Suppressor macrophage treated with lipopolysaccharide for 4 hours (primary cell): ENCODE measurements at places on chromosomes 12 and 14.

DNA sequence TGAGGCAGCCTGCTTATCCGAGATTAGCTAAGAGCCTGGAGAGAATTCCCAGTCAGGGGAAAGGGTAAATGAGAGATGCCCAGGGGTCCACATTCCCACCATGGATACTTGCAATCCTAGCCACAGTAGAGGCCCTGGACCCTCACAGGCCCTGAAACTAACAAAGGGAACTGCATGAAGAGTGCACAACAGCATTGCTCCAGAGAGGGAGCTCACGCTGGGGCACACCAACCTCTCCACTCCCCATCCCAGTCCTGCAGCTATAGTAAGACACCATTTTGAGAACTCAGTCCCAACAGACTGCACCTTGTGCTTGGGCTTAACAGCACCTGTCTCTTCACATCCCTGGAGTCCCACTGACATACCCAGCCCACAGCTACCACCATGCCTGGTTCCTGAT, 30.5 kb downstream of the CEP83 start:
- DNase-seq = no peak

GRCh38 chr12:94783862-94784261, 133.5 kb upstream of the TMCC3 start:
- no peak for DNase-seq

DNA sequence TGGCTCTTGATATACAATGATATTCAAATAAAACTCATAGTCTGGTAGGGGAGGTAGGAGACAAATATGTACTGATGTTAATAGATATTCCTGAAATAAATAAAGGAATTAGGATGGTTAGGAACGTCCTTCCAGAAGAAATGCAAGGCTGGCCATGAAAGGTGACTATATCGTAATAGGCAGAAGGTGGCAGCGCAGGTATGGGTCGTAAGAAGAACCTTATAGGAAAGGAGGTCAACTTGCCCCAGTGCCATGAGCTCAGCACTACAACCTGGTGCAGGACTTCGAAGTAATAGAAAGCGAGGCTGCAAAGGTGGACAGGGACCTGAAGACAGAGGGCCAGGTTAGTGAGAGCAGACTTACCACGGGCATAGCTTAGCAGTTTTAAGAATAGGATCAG, 55.3 kb upstream of the FGD4 start:
- DNase-seq = no peak

GRCh38 chr14:94769391-94770250, at the start of gene GSC:
Gene GSC (minus strand): TSS chr14:94770113. CDS start chr14:94770015, 98 bp downstream.
- DNase-seq = peak; percentile 33

GRCh38 chr14:24075485-24076301, 4.3 kb downstream of the CPNE6 start:
- no peak for DNase-seq

- no peak for DNase-seq
These were observed 712 bp upstream of the FZD10 start for GRCh38 chr12:130161261-130162243.

- DNase-seq = no peak
These were observed 734 bp downstream of the COX6A1 start for GRCh38 chr12:120438495-120439198.

DNA sequence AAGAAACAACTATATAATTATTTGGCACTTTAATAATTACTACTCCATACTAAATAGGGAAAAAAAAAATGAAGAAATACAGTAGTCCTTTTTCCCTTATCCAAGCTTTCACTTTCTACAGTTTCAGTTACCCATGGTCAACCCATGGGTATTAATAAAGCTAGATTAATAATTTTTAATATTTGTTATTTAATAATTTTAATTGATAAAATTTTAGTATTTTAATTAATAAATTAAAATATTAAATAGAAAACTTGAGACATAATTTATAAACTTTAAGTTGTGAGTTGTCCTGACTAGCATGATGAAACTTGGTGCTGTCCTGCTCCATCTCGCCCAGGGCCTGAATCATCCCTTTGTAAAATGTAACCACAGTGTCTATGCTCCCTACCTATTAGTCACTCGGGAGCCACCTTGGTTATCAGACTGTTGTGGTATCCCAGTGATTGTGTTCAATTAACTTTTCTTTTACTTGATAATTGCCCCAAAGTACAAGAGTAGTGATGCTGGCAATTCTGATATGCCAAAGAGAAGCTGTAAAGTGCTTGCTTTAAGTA, 71.8 kb downstream of the PAWR start:
- no peak for DNase-seq

GRCh38 chr14:64566651-64567122, 16.9 kb downstream of the PPP1R36 start:
- no peak for DNase-seq

DNA sequence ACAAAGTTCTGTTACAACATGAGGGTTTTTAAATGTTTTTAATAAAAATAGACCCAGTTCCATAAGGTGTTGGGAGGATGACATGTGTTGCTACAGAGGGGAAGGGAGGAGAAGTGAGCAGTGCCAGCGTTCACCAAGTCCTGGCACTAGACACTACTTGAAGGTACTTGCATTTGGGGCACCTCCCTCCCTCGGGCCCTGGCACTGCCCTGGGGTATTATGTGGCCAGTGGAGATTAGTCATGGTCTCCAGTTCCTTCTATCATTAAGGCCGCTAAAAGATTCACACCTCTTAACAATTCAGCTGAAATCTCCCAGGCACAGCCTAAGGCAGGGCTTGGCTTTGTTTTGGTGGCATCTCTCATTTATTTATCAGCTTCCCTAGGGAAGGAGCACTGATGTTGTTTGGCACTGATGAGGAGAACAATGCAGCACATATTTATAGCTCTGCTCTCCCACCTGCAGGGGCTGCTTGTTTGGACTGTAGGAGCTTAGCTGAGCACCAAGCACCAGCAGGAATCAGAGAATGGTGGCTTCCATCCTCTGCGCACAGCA, 155.5 kb upstream of the NTF3 start:
- DNase-seq = no peak

DNA sequence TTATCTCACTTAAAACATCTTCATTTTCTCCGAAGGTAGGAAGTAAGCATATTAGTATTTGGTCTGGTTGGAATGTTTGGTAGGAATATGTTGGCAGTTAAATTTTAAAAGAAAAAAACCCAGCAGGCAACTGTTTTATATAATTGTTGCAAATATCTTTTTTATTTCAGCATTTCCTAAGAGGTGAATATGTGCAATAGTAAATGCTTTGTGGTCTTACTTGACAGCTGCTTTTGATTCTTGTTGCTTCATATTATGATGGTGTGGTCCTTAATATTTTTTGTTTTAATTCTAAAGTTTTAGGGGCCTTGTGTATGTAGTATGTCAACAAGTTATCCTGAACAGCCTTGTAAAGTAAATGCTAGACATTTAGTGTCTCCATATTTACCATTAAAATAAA, 6.3 kb downstream of the TRAFD1 start:
- DNase-seq = no peak

DNA sequence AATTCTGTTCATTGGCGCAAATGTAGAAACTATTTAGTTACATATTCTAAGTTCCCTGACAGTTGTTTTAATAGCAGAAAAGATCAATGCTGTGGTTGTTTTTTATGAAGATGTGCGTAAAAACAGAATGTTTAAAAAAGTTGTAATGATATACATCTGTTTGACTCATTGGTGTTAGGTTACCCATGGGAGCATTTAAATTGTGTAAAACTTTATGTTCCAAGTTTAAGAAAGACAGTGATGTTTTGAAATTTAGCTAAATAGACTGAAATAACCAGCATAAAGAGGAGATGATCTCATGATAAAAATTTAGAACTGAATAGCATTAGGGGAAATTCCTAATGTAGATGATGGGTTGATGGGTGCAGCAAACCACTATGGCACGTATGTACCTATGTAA, 3.6 kb downstream of the PELI2 start:
- no peak for DNase-seq

DNA sequence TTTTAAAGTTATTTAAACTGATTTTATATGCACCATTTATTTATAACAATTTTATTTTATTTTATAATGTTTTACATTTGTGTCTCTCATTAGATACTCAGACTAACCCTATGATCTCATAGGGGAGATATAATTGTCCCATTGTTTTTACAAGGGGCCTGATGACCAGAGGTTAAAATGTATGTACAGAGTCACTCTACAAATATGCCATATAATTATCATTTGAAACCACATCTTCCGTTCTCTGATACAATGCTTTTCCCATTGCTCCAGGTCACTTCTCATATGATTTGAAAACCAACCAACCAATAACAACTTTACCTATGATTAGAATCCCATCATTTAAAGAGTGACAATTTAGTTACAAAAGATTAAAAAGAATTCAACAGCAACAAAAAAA, 137.8 kb downstream of the GPHN start:
- DNase-seq = no peak

DNA sequence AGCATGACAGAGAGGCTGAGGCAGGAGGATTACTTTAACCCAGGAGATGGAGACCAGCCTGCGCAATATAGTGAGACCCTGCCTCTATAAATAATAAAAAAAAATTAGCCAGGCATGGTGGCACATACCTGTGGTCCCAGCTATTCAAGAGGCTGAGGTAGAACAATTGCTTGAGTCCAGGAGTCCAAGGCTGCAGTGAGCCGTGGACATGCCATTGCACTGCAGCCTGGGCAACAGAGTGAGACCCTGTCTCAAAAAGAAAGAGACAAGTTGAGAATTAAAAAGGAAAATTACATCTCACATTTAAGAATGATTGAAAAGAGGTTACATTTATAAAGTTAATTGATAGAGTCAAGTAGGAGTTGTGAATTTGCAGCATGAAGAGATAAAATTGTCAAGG, 91.4 kb upstream of the TMPO start:
- DNase-seq = no peak

- no peak for DNase-seq
These were observed 374.4 kb downstream of the DPF3 start for GRCh38 chr14:72519543-72519942.

GRCh38 chr12:106118381-106119130, 20.2 kb downstream of the NUAK1 start:
- DNase-seq = no peak

- no peak for DNase-seq
These were observed 742.8 kb upstream of the TBX3 start for GRCh38 chr12:115426732-115427131.

GRCh38 chr12:46364777-46365580, 7.6 kb downstream of the SLC38A2 start:
- DNase-seq = no peak

GRCh38 chr14:55848964-55849363, 269.0 kb downstream of the KTN1 start:
- DNase-seq = no peak

GRCh38 chr12:104011253-104011652, 38.7 kb downstream of the GLT8D2 start:
- DNase-seq = no peak

GRCh38 chr12:19373586-19373985, 65.7 kb upstream of the AEBP2 start:
- DNase-seq = no peak

- no peak for DNase-seq
These were observed 13.9 kb downstream of the BTBD7 start for GRCh38 chr14:93318927-93319326.

- DNase-seq = no peak
These were observed 30.7 kb downstream of the PARP11 start for GRCh38 chr12:3842517-3842916.

- no peak for DNase-seq
These were observed 162.8 kb downstream of the RGS6 start for GRCh38 chr14:72094844-72095582.

- DNase-seq = no peak
These were observed 24.7 kb downstream of the CCDC85C start for GRCh38 chr14:99579120-99579836.

GRCh38 chr12:24776861-24777260, 172.0 kb downstream of the BCAT1 start:
- DNase-seq = no peak
